H9 (cell line): ENCODE measurements at places on chromosomes 16 and 17.

- no peak for DNase-seq
Measured at GRCh38 chr17:14755002-14755401, 454.1 kb downstream of the HS3ST3B1 start.

- DNase-seq: no peak
Measured at GRCh38 chr17:30519707-30520106, 42.5 kb downstream of the GOSR1 start.

DNA sequence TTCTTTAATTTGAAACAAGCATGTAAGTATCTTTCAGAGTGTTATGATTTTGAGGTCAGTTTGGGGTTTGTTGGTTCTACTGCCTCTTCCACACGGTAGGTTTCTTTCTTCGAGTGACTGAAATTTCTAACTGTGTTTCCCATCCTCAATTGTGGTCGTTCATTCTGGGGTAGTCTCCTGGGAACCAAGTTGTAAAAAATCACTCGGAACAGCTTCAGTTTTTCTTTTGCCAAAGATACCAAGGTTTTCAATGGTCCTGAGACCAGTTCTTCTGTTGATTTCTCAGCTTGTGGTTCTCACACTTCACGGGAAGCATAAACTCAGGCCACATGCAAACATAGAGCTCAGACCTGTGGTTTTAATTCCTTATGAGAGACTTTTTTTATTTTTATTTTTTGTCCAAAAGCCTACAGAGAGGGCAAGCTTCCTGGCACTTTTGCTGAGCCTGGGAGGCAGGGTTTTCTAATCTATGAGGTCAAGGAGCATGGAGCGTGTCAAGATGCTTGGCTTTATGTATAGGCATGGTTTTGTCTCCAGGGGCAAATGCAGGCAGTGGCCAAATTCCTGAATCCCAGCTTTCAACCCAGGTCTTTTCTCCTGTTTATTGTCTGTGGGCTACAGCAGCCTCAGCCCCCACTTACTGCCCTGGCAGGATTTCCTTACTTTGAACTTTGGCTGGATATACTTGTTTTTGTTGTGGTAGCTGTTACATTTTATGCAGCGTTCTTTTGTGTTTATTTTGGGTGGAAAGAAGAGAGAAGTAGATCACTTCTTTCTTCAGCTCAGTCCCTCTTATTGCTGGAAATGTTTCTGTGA lies 32.9 kb downstream of the HS3ST3A1 start:
- no peak for DNase-seq

DNA sequence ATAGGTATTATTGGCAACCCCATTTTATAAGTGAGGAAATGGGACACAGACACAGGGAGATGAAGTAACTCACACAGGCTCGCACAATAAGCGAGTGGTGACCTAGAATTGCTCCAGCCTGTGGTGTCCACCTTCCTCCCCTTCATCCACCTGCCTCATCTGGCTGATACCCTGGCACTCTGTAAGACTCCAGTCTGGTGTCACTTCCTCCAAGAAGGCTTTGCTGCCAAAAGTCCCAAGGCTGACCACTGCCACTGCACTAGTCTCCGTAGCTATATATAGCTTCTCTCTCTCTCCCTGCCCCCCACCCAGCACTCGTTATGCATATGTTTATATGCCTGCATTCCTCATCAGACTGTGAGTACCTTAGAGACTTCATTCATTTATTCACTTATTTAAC lies 66.1 kb upstream of the SREBF1 start:
- DNase-seq: no peak

DNA sequence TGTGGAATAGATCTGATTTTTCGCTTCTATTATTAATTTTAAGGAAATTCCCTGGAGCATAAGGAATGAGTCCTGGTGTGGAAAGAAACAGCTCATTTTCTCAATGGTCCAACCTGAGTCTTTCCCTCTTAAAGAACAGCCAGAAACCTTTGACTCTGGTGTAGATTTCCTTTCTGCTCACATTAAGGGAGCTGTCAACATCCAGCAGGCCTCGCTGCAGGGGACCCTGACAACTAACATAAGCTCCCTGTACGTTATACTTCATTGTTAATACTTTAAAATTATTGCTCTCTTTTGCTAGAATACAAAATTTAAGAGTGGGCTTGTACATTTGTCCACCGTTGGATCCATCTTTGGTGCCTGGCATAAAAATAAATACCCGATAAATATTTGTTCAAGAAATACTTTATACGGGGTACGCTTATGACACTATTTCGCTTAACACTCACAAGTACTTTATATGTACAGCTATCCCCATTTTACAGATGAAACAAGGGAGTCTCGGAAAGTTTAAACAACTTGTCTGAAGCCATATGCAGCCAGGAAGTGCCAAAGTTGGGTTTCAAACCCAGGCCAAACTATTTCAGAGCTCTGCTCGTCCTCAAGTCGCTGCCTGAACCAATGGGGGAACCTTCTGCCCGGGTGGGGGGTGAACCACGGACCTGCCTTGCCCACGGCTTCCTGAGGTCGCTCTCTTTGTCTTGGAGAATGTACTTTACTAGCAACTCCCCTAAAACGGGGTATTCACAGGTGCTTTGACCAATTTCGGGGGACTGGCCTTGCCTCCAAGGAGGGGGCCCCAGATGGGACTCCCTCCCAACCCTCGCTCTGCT lies 611 bp downstream of the SMARCE1 start:
- DNase-seq: no peak

- peak; percentile 34 for DNase-seq
Measured at GRCh38 chr17:76079535-76079955, 563 bp downstream of the ZACN start.

DNA sequence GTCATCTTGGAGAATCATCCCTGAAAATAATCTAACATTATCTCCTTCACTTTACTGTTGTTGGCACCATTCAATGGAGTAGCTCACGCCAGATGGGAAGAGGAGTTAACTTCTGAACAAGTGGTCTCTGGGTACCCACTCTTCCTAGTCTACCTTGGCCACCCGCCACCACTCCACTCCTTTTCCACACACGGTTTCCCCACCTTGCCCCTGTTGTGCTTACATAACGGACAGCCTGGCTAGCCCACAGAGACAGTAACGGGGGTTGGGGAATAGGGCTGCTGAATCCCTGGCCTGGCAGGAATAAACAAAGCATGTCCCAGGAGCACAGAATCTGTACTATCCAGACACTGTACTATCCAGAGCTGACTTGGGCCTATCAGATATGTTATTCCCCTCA lies 3.6 kb upstream of the MXRA7 start:
- DNase-seq: no peak

DNA sequence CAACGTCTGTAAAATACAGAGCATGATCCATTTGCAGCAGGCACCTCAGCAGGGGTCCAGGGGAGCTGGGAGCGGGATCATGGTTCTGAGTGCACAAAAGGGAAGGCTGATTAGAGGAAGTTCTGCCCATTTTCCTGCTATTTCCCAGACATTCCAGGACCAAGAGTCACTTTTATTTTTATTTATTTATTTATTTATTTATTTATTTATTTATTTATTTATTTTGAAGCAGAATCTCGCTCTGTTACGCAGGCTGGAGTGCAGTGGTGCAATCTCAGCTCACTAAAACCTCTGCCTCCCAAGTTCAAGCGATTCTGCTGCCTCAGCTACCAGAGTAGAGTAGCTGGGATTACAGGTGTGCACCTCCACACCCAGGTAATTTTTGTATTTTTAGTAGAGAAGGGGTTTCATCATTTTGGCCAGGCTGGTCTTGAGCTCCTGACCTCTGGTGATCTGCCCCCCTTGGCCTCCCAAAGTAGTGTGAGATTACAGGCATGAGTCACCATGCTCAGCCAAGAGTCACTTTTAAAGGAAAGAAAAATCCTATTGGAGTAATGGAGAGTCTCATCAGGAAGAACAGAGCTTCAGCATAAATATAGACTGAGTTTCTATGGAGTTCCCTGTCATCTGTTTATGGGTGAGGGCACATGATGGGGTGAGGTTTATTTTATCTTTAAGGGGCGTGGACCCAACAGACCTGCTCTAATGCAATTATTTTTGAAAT lies 355.2 kb downstream of the HAPSTR1 start:
- DNase-seq: no peak

GRCh38 chr17:4948931-4949320 lies 596 bp upstream of the PFN1 start:
- peak; percentile 90 for DNase-seq

- no peak for DNase-seq
Measured at GRCh38 chr17:61314368-61315078, 85.1 kb upstream of the TBX2 start.

GRCh38 chr16:87418644-87419043 lies 26.5 kb downstream of the MAP1LC3B start:
- DNase-seq: no peak

- DNase-seq: no peak
Measured at GRCh38 chr17:14843086-14843795, 421.9 kb downstream of the PMP22 start.

DNA sequence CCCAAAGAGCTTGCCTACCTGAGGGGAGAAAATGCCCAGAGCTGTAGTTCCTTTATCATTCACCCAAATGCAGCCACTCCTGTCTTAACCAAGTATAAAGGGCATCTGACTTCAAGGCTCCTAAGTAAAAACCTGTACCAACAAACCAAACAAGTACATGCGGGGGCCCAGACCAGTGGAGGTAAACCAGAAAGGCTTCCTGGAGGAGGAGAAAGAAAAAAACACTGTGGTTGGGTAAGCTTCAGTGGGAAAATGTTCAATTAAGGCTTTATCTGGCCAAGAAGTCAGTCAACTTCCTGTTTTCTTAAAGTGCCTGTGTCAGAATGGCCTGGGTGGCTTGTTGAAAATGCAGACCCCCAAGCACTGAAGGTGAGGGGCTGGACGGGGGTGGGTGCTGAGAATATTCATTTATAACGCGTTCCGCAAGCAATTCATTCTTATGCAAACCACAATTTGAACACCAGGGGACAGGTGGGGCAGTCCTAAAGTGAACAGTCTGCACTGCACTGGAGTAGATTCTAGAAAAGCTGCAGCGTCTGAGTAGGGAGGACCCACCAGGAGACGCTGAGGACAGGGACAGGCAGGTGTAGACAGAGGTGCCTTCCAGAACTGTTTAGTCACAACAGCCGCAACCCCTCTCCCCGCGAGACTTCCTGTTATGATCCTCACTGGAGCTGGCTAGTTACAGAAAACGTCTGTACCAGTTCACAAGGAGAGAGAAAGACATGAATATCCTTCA lies 467.1 kb downstream of the SOX9 start:
- no peak for DNase-seq

DNA sequence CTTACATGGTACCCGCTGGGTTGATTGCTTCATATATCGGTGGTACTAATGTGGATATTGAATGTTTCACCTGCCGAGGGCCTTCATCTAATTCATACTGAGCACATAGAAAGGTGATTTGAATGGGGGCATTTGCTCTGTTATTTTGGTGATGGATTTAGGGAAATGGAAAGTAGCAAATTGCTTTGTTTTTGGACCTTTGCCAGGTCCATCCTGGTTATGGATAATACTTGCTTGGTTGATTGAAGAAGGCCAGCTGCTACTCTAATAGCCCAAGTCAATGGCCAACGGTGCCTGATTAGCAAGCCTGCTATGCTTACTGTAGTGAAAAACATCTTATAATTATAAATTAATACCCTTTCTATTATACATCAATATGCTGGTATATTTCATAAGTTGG lies 253.6 kb downstream of the CDH13 start:
- no peak for DNase-seq

- no peak for DNase-seq
Measured at GRCh38 chr17:7260151-7260550, 2.1 kb downstream of the CLDN7 start.

GRCh38 chr17:79047291-79047920 lies 23.4 kb downstream of the C1QTNF1 start:
- no peak for DNase-seq

DNA sequence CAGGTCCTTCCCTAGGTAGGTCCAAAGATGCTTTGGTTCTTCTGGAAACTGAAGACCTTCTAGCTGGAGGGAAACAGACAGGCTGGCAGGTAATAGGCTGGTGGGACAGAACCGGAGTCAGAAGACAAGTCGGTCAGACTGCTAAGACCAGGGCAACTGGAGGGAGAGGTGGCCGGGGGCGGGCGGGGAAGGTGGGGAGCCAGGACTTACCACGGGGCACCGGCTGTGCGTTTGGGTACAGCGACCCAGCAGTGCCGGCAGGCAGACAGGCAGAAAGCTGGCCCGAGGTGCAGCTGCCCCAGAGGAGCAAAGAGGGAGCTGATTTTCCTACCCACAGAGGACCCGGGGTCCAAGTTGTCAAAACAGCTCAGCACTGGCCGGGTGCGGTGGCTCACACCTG lies 575 bp downstream of the SLC52A1 start:
- DNase-seq: peak; percentile 30

- no peak for DNase-seq
Measured at GRCh38 chr16:86925067-86925791, 346.9 kb downstream of the FOXL1 start.

- no peak for DNase-seq
Measured at GRCh38 chr16:10929853-10930754, 12.2 kb downstream of the DEXI start.

DNA sequence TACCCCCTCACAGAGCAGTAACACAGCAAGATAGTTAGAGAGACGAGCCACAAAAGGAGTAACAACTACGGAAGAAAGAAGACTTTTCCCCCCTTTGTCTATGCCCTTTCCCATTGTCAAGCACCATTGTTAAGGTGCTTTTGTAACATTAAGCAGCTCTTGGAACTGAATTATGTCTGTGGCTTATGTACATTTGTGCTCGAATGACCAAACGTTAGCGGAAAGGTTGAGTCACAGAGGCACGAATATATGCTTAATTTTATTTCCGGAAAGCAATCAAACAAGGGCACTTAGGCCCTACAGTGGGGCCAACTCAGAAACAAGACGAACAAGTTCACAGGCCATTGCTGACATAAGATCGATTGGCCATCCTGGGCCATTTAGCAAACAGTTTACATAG lies 109.5 kb downstream of the ANKFN1 start:
- DNase-seq: no peak

DNA sequence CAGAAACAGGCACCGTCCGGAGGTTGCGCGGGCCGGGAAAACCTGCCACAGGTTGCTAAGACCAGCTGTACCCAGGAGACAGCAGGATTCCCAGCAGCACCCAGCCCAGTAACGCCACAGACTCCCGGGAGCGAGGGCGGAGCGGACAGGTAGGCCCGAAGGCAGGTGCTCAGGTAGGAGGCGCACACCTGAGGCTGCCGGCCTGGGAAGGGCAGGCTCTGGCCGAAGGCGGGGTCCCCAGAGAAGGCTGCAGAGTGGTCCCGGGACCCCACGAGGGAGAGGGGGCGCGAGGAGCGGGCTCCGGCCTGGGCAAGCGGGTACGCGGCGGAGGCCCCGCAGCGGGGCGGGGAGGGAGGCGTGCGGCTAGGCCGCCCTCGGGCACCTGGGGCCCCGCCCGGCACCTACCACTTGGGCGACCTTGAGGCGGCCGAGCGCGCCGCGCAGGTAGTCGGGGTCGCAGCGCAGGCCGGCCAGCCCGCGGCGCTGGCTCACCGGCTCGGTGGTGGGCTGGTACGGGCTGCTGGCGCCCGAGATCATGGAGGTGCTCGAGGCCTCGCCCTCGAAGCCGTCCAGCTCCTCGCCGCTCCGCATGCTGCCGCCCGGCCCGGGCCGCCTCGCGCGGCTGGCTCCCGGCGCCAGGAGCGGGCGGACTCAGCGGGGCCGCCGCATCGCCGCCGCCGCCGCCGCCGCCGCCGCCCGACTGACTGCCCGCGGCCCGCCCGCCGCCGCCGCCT lies 441 bp downstream of the CMTM4 start:
- peak; percentile 68 for DNase-seq
